ENCODE measurements at places on chromosomes 1 and 21. TPM values are rescaled to one million over a fixed set of nuclear protein-coding genes. Genes with fewer than 3 reads are reported as not detected.

LINGO4 gene
- total RNA-seq: not detected

DNA sequence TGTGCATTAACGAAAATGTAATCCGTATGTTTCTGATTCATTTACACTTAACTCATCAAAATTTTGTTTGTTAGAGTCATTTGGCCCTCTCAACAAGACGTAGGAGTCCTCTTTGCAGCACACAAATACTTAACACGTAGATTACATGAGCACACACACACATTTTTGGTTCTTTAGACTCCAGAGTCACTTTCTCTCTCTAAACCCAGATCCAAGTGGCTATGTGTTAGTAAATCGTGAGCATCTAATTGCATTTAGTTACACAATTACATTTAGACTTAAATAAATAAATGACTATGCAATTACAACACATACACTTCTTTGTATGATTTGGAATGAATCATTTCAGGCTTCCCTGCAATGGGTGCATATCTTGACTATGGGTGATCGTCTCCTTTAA, 109.0 kb upstream of the GREM2 start:
- no peak for DNase-seq

DNA sequence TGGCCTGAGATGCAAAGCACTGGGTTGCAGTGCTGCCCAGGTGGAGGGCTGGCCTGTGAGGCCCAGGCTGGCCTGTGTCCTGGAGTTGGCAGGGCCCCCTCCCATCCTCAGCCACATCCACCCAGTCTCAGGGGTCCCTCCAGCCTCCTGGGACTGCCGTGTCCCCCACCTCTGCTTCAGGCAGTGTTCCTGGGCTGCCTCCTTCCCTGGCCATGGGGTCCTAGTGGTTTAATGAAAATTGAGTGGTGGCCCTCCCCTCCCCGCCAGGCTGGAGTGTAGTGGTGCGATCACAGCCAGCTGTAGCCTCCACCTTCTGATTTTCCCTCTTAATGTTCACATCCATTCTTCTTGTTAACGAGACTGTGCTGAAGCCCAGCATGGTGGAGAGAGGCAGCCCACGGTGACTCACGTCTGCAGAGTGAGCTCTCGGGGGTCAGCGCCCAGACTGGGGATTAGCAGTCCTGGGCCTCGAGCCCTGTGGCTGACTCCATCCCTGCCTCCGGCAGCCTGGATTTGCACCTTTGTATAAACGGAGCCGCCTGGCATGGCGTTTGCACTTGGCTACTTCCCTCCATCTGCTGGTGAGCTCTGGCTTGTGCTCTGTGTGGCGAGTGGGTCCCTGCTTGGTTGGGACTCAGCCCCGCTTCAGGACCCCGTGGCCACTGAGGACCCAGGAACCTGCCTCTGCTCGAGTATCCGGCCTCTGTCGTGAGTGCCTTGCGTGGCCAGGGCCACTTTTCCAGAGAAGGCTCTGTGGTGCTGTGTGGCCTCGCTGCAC, 6.9 kb downstream of the MIB2 start:
- no peak for DNase-seq

- DNase-seq: no peak
These were observed 35.7 kb upstream of the B3GALT2 start for GRCh38 chr1:193222056-193222615.

GRCh38 chr1:157004806-157005205, 40.7 kb downstream of the ARHGEF11 start:
- no peak for DNase-seq
